Smooth muscle cell of trachea (primary cell): ENCODE measurements at places on chromosomes 11 and 22. TPM values are rescaled to one million over a fixed set of nuclear protein-coding genes. Genes with fewer than 3 reads are reported as not detected.

The TIMP3 gene
- 282 and 614 TPM in 2 replicates for total RNA-seq

The AMPD3 gene
- total RNA-seq: 6.7 and 9.9 TPM in 2 replicates

The OR51B4 gene
- not detected in 2 replicates for total RNA-seq

The AGBL2 gene
- total RNA-seq: 1.0 and 2.8 TPM in 2 replicates

The OR5P2 gene
- not detected in 2 replicates for total RNA-seq

The UPK2 gene
- total RNA-seq: not detected in 2 replicates

The OR8K3 gene
- not detected in 2 replicates for total RNA-seq

The BBS1 gene
- 32.9 and 45.7 TPM in 2 replicates for total RNA-seq

The HYOU1 gene
- 69.6 and 77.7 TPM in 2 replicates for total RNA-seq

The TM7SF2 gene
- total RNA-seq: 16.4 and 23.3 TPM in 2 replicates

The HEPHL1 gene
- total RNA-seq: not detected in 2 replicates

The ADORA2A gene
- 1.2 TPM in 2 replicates for total RNA-seq

The P2RX3 gene
- total RNA-seq: not detected in 2 replicates

The IFITM2 gene
- 49.7 and 93.9 TPM in 2 replicates for total RNA-seq

The SEC14L2 gene
- total RNA-seq: 12.7 and 25.3 TPM in 2 replicates

The OTOG gene
- total RNA-seq: not detected in 2 replicates

The INPP5J gene
- under 0.01 and 0.73 TPM in 2 replicates for total RNA-seq

The TMEM45B gene
- not detected in 2 replicates for total RNA-seq

The SLCO2B1 gene
- total RNA-seq: under 0.01 TPM in 1 of 2 replicates, not detected in the other

The DDTL gene
- 1.6 and 2.0 TPM in 2 replicates for total RNA-seq

The MMP12 gene
- total RNA-seq: 0.44 and 1.8 TPM in 2 replicates

The NPAS4 gene
- total RNA-seq: 0.29 TPM in 1 of 2 replicates, not detected in the other

The OSBPL5 gene
- total RNA-seq: 56.6 and 76.7 TPM in 2 replicates

The TUB gene
- 4.5 and 22.2 TPM in 2 replicates for total RNA-seq

The SULT4A1 gene
- 0.44 and 0.83 TPM in 2 replicates for total RNA-seq

The HTR3B gene
- total RNA-seq: not detected in 2 replicates

The ZNF215 gene
- 2.3 and 6.5 TPM in 2 replicates for total RNA-seq

The AIP gene
- total RNA-seq: 78.4 and 93.5 TPM in 2 replicates

The WNT7B gene
- total RNA-seq: 0.17 TPM in 1 of 2 replicates, not detected in the other

The PLAAT5 gene
- total RNA-seq: 0.17 TPM in 1 of 2 replicates, not detected in the other

The PDHX gene
- 35.6 and 46.1 TPM in 2 replicates for total RNA-seq

The P2RX6 gene
- 3.6 and 9.3 TPM in 2 replicates for total RNA-seq

The CAPN5 gene
- 34.5 and 52.6 TPM in 2 replicates for total RNA-seq

The SCN4B gene
- total RNA-seq: 0.44 and 0.83 TPM in 2 replicates

The HBE1 gene
- total RNA-seq: 0.29 and 0.33 TPM in 2 replicates

The SPCS2 gene
- total RNA-seq: 12.7 and 46.0 TPM in 2 replicates
